ENCODE measurements at places on chromosomes 5 and 9.

DNA sequence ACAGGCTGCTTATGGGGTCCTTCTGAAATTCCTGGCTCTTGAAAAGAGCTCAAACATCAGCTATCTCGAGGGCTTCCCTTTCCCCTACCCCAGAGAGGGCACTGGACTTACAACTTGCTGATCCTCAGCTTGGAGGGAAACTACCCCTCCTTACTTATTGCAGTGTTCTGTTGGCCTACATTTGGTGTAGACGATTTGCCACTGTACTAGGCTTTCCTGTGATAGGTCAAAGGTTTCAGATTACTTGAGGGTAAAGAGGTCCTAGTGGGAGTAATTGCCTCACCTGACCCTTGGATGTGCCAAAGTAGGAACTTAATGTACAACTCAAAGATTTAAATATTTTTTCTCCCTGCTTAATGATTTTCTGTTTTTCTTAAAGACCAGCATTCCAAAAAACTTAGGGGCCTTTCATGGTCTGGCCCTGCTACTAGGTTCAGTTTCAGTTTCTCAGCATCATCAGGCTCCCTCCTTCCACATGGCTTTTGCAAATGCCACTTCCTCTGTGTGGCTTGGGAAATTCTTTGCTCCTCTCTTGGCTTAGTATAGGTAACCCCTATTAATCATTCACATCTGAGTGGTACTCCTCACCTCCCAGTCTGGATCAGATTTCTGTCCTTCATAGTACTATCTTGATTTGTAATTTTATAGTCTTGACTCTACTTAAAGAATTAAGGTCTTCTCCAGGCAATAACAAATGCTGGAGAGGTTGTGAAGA is 32.4 kb downstream of the CYSTM1 start:
- DNase-seq: no peak

DNA sequence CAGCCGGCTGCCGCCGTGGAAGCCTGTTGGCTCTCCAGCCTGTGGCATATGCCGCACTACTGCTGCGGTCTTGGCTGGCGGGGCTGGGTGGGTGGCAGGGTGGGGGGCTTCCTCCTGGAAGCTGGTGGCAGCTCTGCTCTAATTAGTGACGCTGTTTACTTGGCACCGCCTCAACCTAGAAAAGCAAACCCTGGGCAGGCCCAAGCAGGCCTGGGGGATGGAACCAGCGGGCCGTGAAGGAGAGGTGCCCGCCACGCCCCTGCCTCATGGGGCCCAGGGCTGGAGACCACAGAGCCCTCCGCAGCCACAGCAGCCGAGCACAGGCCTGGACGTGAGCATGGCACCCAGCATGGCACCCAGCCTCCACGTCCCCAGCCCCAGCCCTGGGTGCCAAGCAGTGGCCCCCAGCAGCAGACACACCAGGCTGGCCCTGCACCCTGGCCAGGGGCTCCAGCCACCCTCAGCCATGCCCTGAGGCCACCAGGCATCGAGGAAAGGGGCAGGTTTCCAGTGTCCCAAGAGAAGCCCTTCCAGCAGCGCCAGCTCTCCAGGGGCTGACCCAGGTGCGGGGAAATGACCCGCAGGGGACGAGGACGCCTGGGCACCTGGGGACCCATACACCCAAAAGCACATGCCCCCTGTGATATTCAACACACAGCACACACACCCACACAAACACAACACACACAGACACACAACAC is 5.4 kb upstream of the CCDC187 start:
- DNase-seq: no peak

DNA sequence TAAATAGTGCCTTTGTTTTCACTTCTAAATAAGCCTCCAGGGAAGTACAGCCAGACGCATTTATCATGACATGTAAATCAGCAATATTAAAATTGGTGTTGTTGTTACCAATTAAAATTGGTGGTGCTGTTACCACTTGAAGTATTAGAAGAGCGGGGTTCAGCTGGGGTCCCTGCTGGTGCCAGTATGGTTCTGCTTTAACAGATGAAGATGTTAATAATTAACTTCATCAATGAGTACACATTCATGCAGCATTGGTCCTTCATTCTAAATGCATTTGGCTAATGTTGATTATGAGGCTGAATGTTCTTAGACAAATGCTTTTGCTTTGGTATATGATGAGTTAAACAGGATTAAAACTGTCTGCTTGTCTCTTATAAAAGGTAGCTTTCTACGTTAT is 67.6 kb upstream of the TMC1 start:
- DNase-seq: no peak

DNA sequence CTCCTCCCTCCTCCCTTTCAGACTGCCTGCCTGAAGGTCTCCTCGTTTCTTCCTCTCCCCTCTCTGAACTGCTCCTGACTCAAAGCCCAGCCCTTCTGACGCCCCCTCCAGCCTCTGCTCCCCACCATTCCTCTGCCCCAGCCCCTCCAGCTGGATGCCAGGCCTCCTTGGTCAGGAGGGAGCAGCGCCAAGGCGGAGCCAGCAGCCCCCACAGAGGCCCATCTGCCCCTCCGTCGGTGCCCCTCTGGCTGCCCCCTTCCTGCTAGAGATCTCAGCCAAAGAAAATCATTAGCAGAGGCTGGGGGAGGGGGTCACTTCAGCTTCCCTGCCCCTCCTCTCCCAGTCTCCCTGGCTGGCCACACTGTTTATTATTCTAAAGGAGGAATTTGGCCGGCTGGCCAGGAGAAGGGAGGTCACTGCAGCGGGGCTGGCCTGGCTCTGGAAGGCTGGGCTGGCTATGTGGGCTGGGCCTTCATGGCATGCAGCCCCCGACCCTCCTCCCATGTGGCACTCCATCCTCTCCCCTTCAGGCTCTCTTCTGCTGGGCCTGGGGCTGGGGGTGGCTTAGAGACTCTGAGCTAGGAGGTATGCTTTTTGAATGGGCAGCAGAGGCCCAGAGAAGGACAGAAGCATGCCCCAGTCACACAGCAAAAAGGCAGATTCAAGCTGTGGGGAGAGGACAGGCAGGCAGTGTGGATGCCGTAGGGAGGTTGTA is 16.9 kb downstream of the PDGFRB start:
- peak; percentile 46 for DNase-seq

- DNase-seq: no peak
These were observed 741 bp upstream of the NKX2-5 start for GRCh38 chr5:173235499-173236394.

GRCh38 chr5:116476897-116477537 is 97.6 kb downstream of the SEMA6A start:
- no peak for DNase-seq

- DNase-seq: no peak
These were observed 80.1 kb downstream of the FBXW11 start for GRCh38 chr5:171926311-171926710.

DNA sequence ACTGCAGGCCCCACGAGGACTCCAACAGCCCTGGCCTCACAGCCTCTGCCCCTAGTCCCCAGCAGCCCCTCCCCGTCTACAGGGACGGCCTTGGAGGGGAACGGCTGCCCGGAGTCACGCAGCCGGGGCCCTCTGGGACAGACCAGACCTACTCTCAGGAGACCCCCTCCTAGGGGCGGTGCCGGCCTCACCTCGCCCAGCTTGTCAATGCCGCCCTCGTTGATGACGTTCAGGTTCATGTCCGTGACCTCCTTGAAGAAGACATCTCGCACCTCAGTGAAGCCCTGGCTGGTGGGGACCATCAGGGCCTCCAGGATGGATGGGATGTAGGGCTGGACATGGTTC is 58.6 kb downstream of the LRSAM1 start:
- no peak for DNase-seq

DNA sequence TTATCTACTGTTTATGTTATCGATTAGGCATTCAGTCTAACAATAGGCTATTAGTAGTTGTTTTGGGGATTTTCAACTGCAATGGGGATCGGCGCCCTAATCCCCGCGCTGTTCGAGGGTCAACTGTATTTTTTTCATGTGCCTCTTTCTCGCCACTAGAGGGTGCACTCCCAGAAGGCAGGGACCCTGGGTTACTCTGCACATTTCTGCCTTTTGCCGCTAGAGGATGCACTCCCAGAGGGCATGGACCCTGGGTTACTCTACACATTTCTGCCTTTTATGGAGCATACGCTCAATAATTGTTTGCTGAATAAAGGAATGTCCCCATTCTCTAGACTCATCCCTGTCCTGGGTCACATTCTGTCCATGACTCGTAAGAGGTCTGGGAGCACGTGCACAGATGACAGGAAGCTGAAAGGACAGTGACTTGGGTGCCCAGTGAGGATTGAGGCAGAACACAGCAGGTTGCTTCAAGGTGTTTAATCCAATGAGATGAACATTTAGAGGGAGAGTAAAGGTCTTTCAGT is 27.9 kb upstream of the RECK start:
- DNase-seq: peak; percentile 30

GRCh38 chr5:150333400-150333799 is 24.1 kb upstream of the TCOF1 start:
- no peak for DNase-seq

GRCh38 chr5:143229896-143230675 is 173.4 kb downstream of the NR3C1 start:
- DNase-seq: no peak

DNA sequence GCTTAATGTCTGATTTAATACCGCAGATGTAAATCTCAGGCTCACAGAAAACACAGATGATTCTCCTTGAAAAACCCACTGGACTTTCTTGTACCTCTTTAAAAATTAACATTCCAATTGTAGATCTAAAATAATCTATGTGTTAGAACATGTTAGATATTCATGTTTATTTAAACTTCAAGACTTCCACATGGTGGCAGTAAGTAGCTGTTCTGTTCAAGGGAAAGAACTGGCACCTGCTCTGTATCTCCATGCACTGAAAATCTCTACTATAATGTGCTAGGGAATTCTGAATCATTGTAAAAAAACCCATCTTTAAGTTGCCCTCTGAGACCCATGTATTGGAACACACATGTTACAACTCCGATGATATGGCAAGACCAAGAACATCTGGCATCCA is 366.9 kb downstream of the DMRTA1 start:
- DNase-seq: no peak

DNA sequence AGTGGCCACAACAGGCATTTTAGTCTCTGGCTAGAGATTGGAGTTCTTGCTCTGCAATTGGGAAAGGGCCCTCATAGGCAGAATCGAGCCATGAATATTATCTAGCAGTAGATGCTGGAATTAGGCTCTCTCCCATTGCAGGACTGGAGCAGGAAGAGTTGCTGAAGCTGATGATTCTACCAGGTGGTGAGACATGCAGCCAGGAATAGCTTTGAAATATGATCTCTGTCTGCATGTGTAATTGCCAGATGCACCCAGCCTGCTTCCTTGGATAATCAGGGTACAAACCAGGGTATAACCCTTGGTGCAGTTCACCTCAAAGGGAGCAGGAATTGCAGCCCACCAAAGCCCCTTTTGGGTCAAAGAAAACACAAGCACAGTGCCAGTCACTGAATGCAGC is 211.4 kb upstream of the FTMT start:
- DNase-seq: no peak

DNA sequence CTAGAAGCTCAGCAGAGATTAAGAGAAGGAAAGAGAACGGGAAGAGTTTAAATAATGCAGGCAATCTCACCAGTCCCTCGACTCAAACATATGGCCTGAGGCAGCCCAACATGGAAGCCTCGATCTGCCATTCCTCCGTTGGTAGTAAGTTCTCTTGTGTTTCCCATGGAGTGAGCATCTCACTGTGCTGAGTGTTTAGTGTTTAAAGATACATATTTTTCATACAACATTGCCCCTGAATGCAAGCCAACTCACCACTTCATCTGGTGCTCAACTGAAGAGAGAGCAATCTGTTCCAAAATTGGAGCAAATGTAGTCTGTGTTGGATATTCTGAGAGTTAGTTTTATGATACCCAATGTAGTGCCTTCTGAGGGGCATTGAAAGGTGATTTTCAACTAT is 171.5 kb upstream of the ATP10B start:
- DNase-seq: no peak

- DNase-seq: no peak
These were observed 125.0 kb downstream of the DTWD2 start for GRCh38 chr5:118863345-118863744.
